ENCODE measurements at places on chromosomes 4 and X. TPM values are rescaled to one million over a fixed set of nuclear protein-coding genes. Genes with fewer than 3 reads are reported as not detected.

DNA sequence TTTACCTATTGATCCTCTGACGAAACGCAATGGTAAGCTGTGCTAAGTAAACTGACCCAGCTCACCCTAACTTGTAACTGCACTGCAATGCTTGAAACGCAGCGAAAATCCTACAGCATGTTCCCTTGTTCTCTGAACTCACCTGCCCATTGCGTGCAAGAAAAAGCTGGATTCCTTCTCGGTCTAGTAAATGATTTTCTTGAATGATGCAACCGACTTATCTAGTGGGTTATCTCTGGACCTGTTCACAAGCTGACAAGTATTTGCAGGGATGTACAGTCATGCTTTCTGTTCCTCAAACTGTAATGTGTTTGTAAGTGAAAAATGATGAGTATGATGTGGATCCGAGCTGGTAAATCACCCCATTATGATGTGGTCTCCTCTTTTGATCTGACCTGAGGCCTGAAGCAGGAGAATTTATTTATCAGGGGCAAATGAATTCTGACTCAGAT is 140.1 kb downstream of the BTC start:
- no peak for DNase-seq

DNA sequence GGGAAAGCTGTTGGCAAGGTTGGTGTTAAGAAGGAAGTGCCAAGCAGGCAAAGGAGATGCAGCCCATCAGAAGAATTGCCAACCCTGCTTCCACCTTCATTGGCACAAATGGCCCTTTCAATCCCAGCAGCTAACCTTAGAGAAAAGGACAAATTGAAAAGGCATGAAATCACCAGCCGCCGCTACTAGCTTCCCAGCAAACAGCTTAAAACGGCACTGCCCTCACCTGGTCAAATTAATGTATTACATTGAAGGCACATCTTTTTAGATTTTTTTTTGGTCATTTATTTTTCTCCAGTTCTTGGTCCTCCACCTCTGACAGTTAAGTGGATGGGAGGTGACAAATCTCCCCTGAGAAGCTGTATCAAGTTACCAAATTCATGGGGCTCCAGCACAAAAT is 51.0 kb upstream of the NHSL2 start:
- DNase-seq: peak; percentile 73

GRCh38 chr4:153161226-153161963 is 42.8 kb upstream of the TRIM2 start:
- no peak for DNase-seq

DNA sequence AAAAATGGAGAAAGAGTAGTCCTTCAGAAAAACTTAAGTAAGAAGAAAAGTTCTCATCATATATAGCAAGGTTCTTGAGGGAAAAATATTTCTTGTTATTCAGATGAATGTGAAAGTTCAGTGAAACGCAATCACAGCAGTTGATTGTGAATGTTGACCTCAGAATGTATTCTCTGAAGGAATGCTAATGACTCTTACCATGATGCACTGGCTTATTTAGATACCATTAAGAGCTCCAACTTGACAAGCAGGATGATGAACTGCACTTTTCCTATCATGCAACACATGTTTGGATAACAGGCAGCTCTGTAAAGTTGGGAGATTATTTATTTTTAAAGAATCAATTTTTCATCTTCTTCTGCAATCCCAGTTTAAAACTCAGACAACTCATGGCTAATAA is 115.5 kb upstream of the MYOZ2 start:
- no peak for DNase-seq

DNA sequence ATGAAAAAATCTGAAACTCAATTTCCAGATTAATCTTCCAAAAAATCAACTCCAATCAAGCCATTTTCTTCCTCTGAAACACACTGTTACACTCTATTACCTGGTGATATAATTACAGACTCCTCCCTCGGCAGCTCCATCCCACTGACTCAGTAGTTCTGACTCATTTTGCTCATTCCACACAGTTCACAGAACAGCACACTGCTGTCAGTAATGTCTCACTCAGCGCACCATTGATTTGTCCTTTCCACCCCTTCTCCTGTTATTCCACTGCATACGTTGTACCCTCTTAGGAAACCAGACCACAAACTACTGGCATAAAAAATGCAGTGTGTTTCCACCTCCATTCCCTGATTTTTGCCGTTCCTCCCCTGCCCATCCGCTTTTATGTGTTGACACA is 212.7 kb downstream of the SLIT2 start:
- DNase-seq: no peak

DNA sequence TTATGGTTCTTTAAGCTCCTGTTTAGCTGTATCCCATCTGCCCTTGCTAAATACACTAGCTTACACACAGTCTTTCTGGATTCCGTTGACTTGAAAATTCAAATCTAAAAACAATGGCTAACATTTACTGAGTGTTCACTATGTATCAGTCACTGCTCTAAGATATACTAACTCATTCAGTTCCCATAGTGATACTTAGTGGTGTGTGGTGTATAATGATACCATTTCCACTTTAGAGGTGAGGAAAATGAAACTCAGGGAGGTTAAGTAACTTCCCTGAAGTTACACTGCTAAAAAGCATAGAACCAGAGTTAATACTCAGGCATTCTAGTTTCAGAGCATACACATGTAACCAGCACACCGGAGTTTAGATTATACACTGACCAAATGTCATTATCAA is 762.0 kb downstream of the GRID2 start:
- no peak for DNase-seq

GRCh38 chrX:54042609-54043021 is 1.7 kb downstream of the PHF8 start:
- peak; percentile 29 for DNase-seq

Gene DGKK
- not detected for total RNA-seq

- DNase-seq: no peak
Measured at GRCh38 chr4:5851637-5852301, 41.1 kb downstream of the CRMP1 start.

Gene TBC1D19
- 7.6 TPM for total RNA-seq

Gene TMEM271
- total RNA-seq: 5.4 TPM

DNA sequence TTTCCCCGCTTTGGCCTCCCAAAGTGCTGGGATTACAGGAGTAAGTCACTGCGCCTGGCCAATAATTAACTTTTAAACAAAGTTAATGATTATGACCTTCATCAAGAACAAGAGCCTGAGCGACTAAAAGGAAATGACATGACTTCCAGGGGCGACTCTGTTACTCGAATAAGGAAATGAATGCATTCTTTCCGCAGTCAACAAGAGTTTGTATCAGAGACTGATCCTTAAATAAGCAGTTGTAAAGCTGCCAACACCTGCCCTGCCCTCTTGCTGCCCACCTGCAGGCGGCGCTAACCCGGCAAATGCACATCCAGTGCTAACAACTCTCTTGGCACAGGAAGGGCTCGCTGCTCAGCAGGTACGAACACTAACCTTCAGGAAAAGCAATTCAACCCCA is 27.3 kb downstream of the WDR1 start:
- no peak for DNase-seq

GRCh38 chr4:87745064-87745807 is 54.1 kb upstream of the IBSP start:
- DNase-seq: no peak

DNA sequence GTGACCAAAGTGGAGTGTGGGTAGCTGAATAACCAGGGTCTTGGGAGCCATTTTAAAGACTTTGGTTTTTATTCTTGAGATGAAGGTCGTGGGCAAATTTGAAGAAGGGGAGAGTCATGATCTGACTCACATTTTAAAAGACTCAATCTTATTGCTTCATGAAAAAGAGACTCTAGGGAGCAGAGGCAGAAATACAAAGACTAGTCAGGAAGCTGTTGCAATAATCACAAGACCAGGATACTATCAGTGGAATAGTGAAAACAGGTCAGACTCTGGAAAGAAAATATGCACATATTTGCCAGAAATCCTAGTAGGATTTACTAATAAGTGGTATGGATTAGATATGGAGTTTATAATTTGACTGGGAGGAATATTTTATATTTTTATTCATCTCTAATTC is 448.4 kb downstream of the RAPGEF2 start:
- DNase-seq: no peak

Gene NPY2R
- total RNA-seq: 0.62 TPM

- DNase-seq: no peak
Measured at GRCh38 chrX:136910565-136911035, 30.1 kb upstream of the RBMX start.

DNA sequence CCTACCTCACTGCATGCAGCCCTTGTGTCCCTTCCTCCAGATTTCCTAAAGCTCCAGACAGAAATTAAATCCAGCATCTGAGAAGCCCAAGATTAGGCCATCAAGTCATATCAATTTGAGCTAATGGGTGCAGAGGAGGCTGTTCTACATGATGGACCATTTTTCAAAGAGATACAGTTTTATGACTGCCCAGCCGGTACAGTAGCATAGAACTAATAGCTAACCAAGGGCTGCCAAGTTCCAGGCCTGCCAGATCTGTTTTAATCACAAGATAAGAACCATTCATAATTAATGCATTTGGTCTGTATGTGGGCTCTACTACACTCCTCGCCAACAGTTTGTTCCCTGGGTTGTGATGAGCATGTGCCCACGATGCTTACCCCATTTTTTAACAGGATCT is 73.9 kb upstream of the PLAC1 start:
- no peak for DNase-seq

- DNase-seq: no peak
Measured at GRCh38 chr4:10656988-10657387, 27.6 kb downstream of the CLNK start.

DNA sequence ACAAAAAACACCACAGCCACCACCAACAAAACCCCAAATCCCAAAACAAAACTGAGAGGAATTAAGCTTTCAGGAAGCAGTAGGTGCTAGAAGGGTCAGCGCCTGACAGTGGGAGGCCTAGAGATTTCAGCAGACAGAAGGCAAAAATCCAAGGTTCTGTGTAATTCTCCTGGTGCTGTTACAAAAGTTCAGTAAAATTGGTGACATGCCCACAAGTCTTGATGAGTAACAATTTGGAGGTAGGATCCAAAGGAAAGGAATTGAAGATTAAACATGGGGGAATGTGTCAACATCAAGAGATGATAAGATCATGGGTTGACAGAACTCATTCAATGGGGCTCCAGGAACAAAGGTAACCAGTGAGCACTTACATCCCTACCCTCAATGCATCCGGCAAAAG is 653.8 kb upstream of the CPEB2 start:
- DNase-seq: no peak

DNA sequence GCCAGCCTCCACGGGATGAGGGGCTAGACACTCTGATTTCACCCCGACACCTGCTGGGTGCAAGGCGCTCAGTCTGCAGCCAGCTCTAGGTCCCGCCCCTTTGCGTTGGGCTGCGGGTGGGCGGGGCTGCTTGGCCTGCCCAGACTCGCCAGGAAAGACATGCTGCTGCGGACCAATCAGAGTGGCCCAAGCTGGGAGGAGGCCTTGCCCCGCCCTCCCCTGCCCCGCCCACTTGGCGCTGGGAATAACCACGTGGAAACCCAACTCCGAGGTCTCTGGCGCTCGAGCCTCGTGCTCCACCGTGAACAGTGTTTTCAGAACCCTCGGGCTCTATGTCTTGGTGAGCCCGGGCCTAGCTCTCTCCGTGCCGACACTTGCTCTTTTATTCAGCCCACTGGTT is 5.3 kb upstream of the VMA21 start:
- DNase-seq: no peak

DNA sequence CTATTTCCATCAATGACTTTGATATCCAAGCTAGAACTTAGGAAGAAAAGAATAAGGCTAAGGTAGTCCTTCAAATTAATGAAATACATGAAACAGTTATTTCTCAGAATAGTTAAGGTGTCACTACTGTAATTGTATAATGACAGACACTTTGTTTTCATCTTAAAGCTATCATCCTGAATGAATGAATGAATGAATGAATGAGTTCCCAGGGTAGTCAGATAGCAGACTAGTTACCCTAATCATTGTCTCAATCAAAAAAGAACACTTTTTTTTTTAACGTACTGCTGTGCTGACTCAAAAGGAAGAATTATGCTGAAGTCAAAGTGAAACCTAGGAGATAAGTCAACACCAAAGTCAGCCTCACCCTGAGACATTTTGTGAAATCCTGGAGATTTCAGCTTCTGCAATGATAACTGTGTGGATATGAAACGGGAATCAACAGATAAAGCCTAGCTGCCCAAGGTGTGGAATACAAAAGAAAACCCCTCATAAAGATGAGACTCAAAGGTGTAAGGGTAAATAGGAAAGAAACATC is 68.3 kb upstream of the CNKSR2 start:
- DNase-seq: peak; percentile 14

- no peak for DNase-seq
Measured at GRCh38 chr4:110622841-110623717, at the start of gene PITX2. TSS of gene PITX2 (minus strand) at chr4:110623077. CDS start at chr4:110622460, 617 bp downstream.

Gene PWWP3B
- total RNA-seq: not detected

Gene CPE
- 44.4 TPM for total RNA-seq

DNA sequence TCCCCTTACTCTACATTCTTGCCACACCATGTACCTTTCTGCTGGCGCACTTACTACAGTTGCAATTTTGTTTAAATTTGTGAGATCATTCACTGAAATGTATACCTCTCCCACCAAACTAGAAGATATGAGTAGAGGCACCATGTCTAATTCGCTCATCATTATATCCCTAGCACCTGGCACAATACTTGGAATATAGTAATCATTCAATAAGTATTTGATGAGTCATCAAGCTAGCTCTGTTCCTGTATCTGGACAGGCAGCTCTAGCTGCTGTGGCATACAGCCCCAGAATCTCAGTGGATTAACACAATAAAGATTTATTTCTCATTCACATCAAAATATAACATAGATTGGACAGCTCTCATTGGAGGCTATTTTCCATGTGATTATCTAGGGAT is 245.9 kb downstream of the IDS start:
- no peak for DNase-seq

- no peak for DNase-seq
Measured at GRCh38 chr4:87044511-87045233, 109.9 kb downstream of the AFF1 start.

DNA sequence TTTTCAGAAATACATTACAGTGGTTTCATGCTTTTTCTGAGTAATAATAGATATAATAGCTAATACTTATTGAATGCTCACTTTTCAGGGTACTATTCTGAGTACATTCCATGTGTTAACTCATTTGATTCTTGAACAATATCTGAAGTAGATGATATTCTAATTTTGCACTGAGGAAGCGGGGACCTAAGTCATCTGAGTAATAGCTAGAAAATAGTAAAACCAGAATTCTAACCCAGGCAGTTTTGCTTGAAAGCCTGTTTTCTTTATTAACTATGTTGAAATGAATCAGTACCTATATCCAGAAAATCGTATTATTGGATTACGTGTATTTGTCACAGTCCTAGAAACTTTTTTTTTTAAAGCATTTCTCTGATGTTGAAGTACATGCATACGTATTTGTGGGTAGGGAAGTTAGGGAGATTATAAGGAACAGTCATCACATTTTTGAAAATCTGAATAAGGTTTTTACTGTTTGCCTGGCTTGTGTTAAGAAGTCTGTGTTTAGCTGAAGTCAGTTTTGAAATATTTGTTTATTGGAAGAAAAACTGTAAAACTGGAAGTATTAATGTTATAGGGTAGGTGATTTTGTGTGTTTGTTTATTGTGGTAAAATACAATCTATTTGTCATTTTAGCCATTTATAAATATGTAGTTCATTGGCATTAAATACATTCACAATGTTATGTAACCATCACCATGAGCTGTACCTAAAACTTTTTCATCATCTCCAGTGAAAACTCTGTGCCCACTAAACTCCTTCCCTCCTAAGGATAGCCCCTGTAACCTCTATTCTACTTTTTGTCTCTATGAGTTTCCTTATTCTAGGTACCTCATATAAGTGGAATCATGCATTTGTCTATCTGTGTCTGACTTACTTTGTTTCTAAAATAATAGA is 55.3 kb downstream of the FIP1L1 start:
- no peak for DNase-seq

Gene RIBC1
- 3.5 TPM for total RNA-seq

Gene NAP1L3
- total RNA-seq: not detected

Gene CT45A10
- not detected for total RNA-seq

Gene HTR2C
- total RNA-seq: not detected

Measured in G401 (cell line).